ENCODE measurements at places on chromosomes 13 and 19. TPM values are rescaled to one million over a fixed set of nuclear protein-coding genes. Genes with fewer than 3 reads are reported as not detected.

DNA sequence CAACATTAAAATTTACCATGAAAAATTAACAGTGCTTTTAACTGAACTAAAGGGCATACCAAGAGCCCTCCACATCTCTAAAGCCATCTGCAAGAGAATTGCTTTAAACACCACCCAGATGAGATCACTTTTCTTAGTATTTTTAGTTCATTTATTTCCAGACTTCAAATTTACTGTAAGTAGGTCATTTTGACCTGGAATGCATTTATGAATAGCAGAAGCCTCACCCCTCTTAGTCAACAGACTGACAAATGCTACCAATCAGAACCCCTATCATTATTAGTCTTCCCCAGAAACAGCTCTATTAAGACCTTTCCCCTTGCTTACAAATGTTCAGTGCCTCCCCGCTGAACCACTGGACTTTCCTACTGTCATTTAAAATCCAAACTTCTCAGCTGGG is 27.3 kb downstream of the RUBCNL start:
- DNase-seq, result peak; percentile 37

- no peak for DNase-seq
Observed at GRCh38 chr13:83681547-83681946, 200.7 kb downstream of the SLITRK1 start.

DNA sequence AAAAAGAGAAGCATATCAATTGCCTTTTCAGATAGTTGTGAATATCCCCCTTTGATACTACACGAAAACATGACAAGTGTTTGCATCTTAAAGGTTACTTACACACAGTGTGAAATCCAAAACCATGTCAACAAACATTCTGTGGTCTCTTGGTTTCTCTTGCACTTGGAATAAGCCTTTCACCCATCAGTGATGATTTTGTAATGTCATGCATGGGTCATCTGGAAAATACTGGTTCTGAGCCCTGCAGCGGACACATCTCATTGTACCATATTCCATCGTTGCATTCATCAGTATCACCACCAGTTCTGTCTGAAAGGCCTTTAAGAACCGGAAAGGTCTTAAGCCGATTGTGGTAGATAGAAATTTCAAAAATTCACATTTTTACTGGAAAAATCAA is 65.4 kb upstream of the SOX1 start:
- DNase-seq, result no peak

FUT3 gene
- 7.7 TPM for total RNA-seq
